ENCODE measurements at places on chromosomes 2 and 18.

- DNase-seq: no peak
Observed at GRCh38 chr2:218075975-218076811, 7.1 kb downstream of the RUFY4 start.

DNA sequence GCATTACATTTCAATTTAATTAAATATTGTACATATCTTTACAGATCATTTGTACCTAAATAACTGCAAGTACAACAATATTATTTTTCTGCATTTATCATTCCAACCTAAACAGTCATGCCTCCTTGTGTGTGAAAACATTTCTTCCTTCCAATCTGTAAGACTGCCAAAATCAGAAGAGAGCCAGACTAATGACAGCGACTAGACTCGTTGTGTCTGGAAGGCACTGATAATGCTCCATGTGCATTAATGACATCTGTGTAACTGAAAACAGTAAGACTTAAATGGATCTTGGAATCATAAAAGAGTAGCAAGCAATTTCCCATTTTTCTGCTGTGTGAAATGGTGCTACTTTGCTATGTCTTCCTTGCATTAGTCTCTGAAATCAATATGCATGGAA lies 278.0 kb upstream of the DSEL start:
- DNase-seq: no peak

- DNase-seq: no peak
Observed at GRCh38 chr2:107266555-107266954, 380.6 kb upstream of the ST6GAL2 start.

DNA sequence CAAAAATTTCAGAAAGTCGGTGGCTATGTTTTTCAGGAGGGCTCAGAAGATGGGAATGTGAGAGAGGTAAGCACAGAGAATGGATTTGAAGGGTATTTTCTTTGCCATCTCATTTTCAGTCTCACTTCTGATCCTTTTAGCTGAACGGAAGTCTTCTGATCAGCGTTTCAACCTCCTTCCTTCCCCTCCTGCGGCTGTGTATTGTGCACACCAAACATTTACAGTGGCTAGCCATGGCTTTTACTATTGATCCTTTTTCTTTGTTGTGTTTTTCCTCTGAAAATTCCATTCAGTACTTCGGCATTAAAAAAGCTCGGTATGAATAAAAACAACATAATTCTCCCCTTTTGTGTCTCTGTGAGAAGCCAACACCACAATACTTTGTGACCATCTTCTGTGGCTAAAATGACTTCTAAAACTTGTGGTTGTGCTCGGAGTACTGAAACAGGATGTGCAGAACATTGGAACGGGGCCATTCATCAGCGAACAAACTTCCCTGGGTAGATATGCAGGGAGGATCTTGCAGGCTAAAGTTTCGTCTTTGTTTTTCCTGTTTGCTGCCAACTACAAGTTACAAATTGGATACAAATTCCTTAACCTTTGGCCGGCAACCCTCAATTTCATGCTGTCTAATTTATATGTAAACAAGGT lies 260.8 kb upstream of the FAM98A start:
- no peak for DNase-seq

GRCh38 chr18:48866028-48866733 lies 84.6 kb downstream of the SMAD7 start:
- DNase-seq: no peak

GRCh38 chr2:207830778-207831438 lies 61.2 kb upstream of the FZD5 start:
- DNase-seq: no peak

DNA sequence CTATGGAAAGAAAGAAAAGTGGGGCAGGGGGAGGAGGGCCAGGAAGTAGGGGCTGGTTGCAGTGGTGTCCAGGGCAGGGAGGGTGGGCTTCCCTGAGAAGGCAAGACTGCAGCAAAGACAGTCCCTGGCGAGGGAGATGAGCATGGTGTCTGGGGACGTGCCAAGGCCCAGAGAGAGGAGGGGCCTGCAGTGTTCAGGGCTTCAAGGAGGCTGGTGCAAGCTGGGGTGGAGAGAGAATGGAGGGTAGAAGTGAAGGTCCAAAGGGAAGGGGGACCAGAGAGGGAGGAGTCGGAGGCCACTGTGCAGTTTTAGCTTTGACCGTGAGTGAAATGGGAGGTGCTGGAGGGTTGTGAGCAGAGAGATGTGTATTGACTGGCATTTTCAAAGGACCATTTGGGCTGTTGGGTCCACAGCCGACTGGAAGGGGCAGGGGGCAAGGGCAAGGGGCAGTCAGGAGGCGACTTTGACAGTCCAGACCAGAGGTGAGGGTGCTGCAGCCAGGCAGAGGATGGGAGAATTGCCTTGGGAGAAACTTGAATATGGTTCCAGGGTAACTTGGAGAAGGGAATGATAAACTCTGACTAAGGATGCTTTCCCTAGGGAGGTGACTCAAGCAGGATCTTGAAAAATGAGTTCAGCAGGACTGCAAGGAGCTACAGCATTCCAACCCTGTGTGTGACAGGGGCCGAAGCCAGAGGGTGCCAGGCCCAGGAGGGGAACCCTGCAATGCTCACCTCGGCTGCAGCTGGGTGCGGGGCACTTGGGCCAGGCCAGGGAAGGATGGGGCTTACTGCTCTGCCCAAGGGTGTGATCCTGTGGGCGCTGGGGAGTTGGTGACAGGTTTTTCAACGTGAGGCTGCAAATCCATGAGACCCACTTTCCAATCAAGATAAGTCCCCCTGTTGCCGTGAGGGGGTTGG lies 177.1 kb upstream of the HAAO start:
- DNase-seq: no peak
